Astrocyte of the spinal cord (primary cell): ENCODE measurements at places on chromosomes 4 and X.

GRCh38 chr4:171602638-171603355 lies 210.4 kb upstream of the GALNTL6 start:
- DNase-seq: no peak

DNA sequence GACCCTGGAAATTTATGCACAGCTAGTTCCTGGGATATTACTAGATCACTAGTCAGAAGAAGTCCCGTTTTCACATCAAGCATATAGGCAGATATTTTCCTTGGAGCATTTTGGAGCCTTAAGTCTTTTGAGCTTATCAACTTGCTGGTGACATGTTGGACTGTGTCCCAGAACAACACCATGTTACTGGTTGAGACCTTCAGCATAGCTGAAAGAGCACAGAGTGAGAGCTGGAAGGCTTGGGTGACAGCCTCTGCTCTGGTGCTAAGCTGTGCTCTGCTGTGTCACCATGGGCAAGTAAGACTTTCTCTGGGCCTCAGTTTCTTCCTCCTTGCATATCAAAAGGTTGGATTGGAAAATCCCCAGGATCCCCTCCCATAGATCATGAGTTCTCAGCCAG lies 116.6 kb upstream of the FRMPD4 start:
- no peak for DNase-seq

DNA sequence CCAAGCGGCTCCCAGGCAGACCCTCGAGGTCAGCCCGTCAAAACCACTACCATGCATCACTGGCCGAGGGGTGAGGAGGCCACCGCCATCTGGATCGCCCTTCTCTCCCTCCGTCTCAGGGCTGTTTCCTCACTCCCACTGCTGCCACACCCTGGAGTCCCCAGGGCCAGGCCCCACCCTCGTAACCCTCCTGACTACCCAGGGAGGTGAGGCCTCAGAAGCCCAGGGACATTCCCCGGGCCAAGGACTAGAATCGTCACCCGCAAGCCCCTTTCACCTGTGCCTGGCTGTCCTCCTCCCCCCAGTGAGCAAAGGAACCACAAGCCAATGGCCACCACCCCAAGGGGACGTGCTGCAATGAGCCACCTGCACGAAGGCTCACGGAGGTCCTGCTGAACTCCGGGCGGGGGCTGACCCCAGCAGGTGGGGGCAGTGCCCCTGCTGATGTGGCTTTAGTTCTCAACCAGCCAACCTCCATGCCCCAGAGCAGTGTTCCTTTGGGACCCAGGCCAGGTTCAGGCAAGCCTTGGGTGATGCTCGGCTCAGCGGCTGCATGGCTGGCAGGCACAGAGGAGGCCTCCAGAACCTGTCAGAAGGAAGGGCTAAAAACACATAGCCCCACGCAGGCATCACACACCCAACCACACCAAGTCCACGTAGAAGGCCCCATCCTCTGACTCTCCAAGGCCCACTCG lies 23.8 kb downstream of the PPP2R2C start:
- no peak for DNase-seq

DNA sequence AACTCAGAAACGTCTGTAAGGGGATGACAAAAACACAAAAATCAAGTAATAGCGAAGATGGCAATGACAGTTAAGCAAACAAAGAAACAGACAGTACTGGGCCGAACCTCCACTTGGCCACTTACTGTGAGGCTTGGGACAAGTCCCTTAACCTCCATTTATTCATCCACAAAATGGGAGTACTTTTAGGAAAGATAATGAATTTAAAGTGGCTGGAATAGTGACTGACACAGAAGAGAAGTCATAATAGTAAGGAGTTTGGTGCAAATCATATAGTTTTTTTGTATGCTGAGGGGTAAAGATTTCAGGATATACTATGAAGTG lies 1.4 kb upstream of the TLR6 start:
- no peak for DNase-seq

- DNase-seq: no peak
Observed at GRCh38 chrX:130211415-130212186, 39.8 kb downstream of the RAB33A start.

DNA sequence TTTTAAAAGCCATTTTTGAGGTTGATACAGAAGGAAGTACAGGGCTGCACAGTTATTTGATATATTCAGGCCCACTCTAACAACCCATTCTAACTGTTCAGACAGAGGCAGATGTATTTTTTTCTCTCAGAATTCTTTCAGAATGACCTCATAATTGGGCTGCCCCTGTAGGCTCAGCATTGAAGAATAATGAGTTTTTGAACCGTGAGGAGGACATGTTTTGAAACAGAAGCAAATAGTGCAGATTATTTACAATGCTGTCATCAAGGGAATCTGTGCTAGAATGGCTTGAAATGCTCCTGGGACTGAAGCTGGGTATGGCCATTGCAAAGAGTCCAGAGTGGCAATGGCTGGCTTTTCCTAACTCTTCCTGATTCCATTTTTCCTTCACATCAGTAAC lies 158.1 kb downstream of the SOX3 start:
- no peak for DNase-seq

DNA sequence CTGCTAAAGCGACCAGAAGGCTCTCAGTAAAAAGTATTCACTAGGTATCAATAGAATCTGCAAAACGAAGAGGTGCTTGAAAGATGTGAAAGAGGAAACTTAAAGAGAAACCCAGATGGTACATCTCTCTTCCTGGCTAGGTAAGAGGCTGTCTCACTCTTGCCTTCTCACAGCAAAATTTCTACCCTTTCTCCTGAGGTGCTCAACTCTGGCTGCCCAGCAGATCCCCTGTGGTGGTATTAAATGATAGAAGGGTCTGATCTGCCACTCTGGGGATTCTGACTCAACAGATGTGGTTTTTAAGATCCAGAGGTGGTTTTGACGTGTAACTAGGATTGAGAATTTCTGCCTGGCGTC lies 14.9 kb upstream of the TSPAN5 start:
- no peak for DNase-seq

DNA sequence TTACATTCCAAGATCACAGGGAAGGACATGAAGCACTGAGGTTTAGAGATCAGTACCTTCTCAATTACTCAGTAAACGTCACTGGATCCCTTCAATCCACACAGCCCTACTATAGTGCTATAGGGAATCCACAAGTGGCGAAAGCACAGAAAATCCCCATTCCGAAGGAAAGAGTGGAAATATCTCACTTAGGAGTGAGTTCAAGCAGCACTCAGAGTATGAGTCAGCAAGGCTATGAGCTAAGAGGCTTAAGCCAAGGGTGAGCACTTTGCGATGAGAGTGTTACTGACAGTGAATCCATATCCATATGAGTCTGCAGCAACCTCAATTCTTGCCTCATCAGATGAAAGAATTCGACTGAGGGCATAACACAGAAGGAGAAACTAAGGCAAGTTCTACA lies 165.1 kb downstream of the VSIG4 start:
- no peak for DNase-seq

DNA sequence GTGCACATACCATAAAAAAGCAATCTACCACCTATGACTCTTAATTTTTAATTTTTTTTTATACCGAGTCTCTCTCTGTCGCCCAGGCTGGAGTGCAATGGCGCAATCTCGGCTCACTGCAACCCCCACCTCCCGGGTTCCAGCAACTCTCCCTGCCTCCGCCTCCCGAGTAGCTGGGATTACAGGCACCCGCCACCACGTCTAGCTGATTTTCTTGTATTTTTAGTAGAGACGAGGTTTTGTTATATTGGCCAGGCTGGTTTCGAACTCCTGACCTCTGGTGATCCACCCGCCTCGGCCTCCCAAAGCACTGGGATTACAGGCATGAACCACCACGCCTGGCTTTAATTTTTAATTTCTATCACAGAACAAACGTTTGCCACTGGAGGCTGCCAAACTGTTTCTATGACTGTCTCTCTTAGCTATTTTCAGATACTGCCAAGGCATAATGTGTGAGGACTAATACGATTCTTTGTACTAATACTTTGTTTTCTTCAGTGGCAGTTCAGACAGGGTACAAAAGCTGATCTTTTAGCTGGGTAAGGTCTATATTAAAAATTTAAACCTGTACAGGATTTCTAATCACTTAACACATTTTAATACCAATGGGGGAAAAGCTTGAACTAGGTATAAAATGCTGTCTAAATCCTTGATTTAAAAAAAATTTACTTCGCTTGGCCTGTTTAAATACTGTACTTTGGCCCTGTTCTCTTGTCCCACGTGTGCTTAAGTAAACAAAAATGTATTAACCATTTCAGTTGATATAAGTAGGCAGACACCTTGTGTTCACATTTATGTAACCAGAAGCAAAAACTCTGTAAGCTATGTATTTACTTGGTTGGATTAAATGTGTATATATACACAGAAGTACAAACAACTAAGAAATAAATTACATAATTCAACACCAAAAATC lies 2.3 kb downstream of the PGRMC2 start:
- DNase-seq: peak; percentile 50

DNA sequence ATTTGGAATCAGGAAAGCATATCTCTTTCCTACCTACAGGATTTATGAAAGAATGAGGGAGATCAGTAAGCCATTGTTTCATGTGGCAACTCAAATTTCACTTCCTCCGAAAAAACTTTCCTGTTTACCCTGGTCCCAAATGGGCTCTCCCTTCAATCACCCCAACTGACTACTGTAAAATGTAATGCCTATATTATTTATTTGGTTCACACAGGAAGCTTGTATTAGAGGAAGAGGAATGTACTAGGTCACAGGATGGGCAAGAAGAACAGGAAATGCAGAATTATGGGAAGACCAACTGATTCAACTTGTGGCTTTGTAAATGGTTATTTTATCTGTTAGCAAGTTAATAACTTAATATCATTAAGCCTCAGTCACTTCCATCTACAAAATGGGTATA lies 23.1 kb downstream of the COL4A6 start:
- DNase-seq: no peak

DNA sequence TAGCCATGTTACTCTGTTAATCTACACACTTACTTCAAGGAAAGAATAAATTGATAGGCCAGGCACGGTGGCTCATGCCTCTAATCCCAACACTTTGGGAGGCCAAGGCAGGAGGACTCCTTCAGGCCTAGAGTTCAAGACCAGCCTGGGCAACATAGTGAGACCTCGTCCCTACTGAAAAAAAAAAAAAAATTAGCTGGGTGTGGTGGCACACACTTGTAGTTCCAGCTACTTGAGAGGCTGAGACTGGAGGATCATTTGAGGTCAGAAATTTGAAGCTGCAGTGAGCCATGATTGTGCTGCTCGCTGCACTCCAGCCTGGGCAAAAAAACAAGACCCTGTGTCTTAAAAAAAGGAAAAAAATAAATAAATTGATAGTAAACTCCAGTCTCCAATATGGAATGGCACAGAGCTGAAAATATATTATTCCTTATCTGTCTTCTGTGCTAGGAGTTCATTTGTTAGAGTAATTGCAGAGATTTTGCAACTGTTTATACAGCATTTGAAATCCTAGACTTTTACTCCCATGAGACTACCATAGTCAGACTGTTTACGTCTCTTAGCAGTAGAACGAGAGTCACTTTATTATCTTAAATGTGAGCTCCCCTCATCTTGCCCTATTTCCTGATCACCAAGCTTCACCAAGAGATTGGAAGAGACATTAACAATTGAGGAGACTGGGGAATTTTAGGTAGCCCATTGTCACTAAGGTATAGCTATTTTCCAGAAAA lies 18.8 kb upstream of the TMEM131L start:
- peak; percentile 45 for DNase-seq

GRCh38 chr4:155578726-155579370 lies 87.8 kb upstream of the GUCY1A1 start:
- DNase-seq: peak; percentile 59

DNA sequence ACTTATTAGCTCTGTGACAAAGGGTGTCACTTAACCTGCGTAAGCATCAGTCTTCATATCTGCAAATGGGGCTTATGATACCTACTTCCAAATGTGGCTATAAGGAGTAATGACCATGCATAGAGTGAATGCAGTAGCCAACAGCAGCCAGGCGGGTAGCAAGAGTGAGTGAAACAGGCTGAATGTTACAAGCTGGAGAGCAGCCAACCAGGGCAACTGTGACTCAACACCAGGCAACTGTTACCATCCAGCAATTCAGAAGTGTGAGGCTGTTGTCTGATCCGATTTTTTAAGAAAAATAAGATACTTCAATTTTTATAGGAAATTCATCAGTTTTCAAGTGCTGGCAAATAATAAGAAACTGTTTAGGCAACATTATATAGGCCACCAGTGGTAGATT lies 270.2 kb upstream of the TAPT1 start:
- peak; percentile 31 for DNase-seq

DNA sequence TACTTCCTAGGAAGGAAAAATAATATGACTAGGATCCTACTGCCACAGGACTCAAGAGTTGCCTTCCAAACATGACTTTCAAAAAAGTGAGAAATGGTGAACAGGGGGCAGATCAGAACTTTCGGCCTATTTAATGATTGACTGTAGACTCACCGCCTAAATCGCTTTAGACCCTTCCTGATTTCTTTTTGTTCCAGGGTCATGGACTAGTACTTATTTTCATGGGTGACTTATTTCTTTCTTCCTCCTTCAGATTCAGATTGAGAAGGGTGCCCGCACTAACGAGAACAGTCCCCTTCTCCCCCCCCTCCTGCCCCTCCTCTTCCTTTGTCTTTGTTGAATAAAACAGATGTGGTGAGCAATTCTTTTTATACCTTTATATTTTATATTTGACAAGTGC lies 48.0 kb upstream of the KLHL8 start:
- no peak for DNase-seq

GRCh38 chr4:6730603-6731317 lies 14.8 kb downstream of the BLOC1S4 start:
- DNase-seq: no peak

- DNase-seq: peak; percentile 32
Observed at GRCh38 chr4:2537011-2537830, 774 bp downstream of the FAM193A start.

DNA sequence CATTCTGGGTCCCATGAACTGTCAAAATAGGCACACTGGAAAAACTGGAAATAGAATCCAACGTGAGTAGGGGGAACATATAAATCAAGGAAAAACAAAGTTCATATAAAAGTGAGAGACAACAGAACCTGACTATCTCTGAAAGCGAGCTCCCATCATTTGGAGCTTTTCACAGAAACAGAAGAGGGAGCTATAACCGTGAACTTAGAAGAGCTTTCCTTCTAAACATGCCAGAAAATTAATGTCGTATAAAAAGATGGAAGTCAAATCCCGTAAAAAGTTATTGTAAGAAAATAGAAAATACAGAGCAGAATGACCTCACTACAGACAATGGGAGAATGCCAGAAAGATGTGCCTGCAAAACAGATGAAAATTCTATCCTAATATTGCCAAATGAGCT lies 23.9 kb upstream of the HSD17B10 start:
- DNase-seq: no peak

GRCh38 chr4:188971125-188971524 lies 831.9 kb downstream of the TRIML1 start:
- no peak for DNase-seq

GRCh38 chr4:14193601-14194000 lies 566.1 kb upstream of the BOD1L1 start:
- DNase-seq: no peak
